ENCODE measurements at places on chromosomes 3 and 15.

GRCh38 chr3:63370094-63370493, 92.0 kb downstream of the SYNPR start:
- no peak for DNase-seq

DNA sequence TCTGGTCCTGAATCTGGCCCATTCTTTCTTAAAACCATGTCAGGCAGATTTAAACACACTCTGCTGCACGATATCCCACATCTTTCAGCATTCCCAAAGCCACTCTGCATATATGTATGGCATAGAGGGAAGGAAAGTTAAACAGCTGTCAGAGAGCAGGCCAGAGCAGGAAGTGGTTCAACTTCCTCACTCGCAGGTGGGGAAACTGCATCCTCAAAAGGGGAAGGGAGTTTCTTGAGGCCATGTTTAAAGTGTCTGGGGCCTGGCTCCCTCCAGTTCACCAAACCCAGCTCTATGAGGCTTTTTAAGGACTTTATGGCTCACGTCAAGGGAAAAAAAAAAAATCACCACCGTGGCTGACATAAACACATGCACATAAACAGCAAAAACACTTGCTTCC, 123.1 kb downstream of the OPA1 start:
- no peak for DNase-seq

GRCh38 chr15:58473724-58474123, 41.9 kb downstream of the LIPC start:
- peak; percentile 24 for DNase-seq

- peak; percentile 40 for DNase-seq
Observed at GRCh38 chr3:9732080-9732739, 675 bp downstream of the BRPF1 start.

DNA sequence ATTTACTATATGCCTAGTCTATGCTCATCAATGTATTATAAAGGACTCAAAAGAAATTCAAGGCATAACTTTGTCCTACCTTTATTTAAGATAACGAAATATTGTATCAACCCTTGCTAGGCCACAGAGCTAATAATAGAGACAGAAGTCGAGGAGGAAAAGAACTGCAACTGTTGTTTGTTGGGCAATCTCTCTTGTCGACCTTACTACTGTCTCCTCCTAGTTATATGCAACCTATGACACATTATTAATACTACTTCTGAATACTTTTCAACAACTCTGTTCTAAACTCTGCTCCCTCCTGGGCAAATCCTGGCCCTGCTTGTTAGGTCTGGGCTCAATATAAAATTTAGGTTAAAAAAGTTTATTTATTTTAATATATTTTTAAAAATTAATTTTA, 24.6 kb downstream of the SPPL2A start:
- no peak for DNase-seq

DNA sequence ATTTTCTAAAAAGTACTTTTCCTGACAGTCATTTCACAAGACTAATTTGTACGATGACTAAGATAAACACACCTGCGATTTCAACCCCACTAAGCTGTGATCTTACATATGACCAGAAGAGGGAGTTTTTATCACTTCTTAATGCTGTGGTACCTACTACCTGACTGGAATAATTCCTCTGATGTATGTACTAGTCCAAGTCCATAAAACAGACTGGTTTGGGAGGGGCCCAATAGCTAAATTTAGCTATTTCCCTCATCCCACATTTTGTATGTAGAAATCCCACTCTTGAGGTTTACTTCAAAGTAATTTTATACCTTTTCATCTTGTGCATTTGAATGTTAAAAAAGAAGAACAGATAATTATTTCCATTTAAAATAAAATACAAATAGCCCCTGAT, 49.7 kb upstream of the SCAANT1 start:
- peak; percentile 67 for DNase-seq

- no peak for DNase-seq
Observed at GRCh38 chr3:125191256-125191655, 21.3 kb downstream of the SLC12A8 start.

DNA sequence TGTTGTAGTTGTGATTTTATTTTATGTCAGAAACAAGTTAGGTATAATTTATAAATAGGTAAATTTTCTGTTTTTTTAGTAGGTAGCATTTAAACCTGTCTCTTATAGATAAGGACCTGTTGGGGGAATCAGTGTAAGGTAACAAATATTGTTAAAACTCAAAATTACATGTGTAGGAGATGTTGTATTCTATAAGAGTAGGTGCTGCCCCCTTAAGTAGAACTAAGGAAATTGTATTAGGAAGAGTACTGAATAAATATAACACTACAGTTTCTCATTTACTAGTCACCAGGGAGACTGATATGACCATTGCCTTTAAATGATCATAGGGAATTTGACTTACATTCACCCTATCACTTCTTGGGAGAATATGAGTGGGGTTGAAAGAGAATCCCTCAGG, 31.2 kb downstream of the SLC25A36 start:
- DNase-seq, result no peak

- no peak for DNase-seq
Observed at GRCh38 chr3:121817753-121818152, 17.1 kb downstream of the IQCB1 start.

GRCh38 chr3:99670556-99670950, 32.2 kb downstream of the COL8A1 start:
- DNase-seq, result no peak

DNA sequence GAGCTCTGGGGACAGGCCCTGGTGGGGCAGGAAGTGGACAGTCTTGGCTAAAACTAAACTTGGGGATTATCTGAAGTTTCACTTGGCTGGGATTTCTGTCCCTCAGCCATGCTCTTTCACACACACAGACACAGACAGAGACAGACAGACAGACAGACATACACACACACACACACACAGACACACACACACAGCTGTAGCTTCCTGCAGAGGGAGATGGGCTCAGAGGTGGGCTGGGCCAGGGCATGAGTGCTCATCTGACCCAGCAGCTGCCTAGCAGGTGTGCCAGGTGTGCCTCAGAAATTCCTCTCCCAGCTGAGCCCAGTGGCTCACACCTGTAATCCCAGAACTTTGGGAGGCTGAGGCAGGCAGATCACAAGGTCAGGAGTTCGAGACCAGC, 3.3 kb downstream of the RHOV start:
- no peak for DNase-seq

DNA sequence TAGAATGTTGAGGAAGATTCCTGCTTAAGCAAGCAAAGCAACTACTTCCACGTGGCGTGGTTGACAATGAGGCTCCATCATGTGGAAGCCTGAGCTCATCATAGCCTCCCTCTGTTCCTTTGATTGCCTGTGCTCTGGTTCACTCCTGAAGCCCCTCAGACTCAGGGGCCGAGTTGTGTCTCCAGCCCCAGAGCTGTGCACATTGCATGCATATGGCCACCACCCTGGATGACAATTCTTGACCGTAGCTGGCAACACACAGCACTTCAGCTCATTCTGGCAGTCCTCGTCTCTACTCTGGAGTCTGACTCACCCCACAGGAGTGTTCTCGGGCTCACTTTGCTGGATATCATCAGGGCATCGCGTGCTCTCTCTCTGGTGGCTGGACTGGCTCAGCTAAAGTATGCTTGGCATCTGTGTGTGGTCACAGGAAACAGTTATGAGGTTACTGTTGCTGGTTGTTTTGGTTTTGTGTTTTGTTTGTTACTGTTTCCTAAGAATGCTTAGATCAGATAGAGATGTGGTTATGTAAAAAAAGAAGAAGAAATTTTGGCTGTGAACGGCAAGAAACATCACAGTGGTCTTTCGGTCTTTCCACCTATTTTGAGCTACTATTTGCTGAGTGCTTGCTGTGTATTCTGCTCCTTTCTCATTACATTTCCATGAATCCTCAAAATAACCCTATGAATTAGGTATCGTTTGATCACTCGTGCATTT, 41.6 kb upstream of the MRPS22 start:
- peak; percentile 44 for DNase-seq

DNA sequence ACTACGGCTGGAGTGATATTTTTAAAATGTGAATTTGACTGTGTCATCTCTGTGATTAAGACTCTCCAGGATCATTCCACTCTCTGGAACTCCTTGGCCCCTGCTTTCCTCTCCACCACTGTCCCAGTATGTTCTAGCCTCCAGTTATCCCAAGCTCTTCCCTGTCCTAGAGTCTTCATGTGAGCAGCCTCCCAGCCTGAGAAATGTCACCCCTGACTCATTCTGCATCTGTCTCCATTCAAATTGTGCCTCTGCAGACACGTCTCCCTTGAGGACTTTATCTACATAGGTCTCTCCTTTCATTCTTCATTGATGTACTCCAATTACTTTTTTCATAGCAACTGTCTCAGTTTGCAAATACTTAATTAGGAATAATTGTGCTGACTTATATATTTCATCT, 317.7 kb upstream of the ADAMTS9 start:
- DNase-seq, result no peak

DNA sequence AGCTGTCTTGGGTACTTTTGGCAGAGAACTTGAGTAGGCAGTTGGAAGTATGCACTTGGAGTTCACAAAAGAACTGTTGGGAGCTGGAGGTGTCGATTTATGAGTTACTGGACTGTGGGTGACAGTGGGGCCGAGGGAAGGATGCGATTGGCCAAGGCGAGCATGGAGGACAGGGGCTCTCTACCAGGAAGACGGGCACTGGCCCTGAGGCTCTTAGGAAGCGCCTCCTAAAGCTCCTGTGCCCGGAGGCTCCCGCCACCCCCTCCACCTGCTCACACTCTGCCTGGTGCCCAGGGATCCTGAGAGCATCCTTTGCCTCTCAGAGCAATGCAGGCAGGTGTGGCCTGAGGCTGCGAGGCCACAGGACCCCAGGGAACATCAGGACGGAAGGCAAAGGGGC, 69.0 kb downstream of the CRTC3 start:
- no peak for DNase-seq

- no peak for DNase-seq
Observed at GRCh38 chr15:74306781-74307217, 60.6 kb downstream of the CYP11A1 start.

DNA sequence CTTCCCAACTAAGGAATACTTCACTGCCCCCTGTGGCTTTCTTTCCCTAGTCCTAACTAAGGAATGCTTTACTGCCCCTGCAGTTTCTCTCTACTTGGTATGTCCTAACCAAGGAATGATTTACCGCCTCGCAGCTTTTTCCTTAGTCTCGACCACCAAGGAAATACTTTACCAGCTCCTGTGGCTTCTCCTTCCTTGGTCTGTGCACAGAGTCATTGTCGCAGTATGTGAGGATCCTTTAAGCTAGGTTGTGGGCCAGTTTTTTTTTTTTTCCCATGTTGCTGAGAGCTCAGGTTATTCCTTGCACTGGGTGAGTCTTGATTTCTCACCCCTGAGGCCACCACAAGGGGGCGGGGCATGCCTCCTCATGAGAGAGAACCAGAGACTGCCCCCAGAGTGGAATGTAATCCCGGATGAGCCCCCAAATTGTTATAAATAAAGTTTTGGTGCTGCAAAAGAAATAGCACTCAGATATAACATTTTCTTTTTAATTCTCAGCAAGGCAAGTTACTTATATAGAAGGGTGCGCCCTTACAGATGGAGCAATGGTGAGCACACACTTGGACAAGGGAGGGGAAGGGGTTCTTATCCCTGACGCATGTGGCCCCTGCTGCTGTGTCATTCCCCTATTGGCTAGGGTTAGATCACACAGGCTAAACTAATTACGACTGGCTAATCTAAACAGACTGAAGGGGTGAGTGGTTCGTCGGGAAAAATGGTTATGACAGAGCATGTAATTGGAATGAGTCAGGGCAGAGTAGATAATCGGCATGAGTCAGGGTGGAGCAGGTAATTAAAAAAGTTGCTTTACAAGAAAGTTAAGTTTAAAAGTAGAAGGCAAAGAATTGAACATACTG, 27.0 kb downstream of the NDUFB4 start:
- DNase-seq, result peak; percentile 5

DNA sequence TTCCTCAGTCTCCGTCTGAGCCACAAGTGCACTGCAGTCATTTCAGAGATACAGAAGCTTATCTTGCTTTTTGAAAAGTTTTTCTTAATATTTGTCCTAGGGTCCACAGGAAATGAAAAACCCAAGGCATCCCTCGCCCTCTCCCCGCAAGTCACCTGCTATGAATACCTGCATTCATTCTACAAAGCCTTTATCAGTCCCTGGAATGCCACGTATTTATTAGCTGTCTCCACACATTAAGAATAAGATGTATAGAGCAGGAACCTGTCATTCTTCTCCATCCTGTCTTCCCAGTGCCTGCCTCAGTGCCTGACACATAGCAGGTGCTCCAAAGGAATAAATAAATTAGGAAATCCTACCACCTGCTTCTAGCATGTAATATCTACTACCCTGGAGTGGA, 73.3 kb upstream of the ICE2 start:
- no peak for DNase-seq

DNA sequence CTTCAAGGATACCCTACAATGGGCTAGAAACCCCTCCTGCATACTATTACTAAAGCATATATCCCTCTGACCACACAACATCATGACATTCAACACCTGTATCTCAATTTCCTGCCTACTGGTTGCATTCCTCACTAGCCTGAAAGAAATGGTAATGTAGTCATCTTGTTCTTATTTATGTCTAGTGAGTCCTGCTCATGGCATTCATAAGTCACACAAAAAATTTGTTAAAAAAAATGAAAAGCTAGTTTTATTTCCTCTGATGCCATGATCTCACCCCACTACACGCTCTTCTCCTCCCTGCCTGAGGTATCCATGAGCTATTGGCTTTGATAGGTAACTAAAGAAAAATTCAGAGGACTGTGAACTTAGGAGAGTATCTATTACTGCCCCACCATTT, 284.5 kb downstream of the ZNF385D start:
- DNase-seq, result no peak

DNA sequence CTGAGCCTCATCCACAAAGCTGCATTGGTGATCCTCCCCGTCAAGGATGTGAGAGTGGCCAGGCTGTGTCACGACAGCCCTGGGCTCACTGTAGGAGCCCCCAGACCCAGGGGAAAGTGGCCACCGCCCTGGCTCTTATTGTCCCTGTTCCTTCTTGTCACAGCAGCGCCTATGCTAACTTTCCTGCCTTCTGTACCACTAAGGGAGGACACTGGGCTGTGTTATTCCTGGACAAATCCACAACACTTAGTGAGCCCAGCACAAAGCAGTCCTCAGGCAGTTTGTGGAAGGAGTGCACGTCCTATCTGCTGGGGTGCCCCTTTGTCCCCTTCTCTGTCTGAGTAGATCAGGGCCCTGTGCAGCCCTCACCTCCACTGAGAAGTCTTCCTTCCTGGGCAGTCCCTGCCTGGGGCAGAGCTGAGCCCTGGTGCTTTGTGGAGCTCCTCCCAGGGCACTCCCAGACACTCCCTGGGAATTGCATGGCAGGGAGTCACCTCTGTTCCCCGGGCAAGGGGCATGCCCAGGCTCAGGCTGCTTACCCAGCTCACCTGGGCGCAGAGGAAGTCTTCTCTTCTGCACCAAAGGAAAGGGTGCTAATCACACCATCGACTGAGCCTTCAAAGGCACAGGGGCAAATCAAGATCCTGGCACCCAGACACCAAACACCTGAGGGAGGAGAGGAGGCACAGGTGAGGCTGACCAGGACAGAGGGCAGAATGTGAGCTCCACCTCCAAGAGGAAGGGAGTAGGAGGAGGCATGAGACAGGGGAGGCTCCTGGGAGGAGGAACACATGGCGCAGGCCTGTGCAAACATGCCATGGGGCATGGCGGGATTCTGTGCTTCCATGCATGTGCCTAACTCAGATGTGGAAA, 138.7 kb downstream of the KLF13 start:
- DNase-seq, result no peak

- no peak for DNase-seq
Observed at GRCh38 chr15:70967646-70968045, 75.0 kb downstream of the LRRC49 start.

Data from activated CD4-positive, alpha-beta T cell treated with anti-CD3 and anti-CD28 coated beads, Interleukin-2, amount 50 U/mL, for 16 hours (primary cell).